ENCODE measurements at places on chromosomes 1 and 21.
A peak's percentile ranks its signal among the peaks of the same experiment; 100 is the strongest.

GRCh38 chr1:225846331-225847310 is 35.6 kb downstream of the TMEM63A start:
- DNase-seq = no peak

DNA sequence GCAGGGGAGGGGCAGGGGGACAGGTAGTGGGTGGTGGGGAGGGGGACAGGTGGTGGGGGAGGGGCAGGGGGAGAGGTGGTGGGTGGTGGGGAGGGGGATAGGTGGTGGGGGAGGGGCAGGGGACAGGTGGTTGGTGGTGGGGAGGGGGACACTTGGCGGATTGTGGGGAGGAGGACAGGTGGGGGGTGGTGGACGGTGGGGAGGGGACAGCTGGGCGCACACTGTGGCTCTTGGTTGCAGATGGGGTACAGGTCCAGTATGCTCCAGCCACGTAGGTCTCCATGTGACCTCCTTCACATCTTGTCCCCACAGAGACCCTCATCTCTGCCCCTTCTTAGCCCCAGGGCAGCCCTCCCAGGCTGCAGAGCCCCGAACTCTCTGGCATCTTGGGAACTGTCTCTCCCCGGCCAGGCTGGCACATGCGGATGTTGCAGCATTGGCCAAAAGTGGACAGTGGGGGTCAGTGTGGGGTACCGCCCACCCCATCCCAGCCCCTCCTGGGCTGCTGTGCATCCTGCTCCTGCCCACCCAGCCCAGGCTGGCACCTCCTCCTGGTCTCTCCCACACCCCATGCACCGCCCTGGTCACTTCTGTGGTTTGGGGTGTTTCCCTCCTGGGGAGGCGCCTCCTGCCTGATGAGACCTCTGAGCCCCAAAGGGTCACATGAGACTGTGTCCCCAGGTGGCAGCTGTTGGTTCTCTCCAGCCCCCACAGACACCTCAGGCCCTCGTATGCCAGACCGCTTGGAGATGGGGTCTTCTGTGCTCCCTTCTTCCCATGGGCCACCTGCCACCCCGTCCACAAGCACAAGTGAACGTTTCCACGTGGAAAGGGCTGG is 7.6 kb upstream of the SLC19A1 start:
- DNase-seq = no peak

DNA sequence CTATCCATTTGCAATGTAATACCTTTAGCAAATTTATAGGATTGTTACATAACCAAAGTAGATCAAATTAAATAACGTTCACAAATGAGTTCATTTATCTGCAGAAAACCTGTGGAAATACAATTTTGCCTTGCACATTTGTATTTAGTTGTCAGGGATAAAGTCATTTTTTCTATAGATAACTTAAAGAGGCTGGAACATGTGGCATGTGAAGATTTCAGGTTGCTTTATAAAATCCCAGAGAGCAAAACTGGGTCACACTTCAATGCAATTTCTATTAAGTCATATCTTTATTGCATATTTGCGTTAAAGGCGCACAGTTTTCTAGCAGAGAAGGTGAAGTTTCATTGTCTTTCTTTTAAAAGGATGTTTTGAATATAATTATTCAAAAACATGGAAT is 342.4 kb downstream of the USP25 start:
- no peak for DNase-seq

DNA sequence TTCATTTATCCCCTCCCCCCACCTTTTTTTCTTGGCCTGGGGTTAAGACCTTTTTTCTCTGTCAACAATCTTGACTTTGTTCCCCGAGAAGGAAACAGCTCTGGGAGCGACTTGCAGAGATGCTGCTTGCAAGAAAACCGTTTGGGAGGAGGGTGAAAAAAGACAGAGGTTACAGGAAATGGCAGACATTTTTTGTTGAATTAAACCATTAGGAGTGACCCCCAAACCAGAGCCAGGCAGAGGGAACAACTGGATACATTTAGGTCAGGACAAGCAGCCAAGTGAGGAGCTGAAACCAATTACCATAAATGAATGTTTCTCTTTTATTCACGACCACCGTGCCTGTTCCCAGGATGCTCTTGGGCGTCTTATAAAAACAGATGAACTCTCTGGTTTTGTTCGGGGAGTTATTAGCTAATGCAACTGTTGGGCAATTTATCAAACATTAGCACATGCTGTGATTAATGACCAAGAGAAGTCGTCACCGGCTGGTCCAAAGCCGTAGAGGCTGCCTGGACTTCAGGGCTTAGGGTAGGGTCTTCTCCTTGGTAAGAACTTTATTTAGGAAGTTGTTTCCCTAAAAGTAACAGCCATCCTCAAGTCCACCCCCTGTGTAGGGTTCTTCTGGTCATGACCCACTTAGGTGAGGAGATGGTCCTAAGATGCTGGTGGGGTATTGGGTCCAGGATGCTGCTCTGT is 141.0 kb downstream of the FOXD2 start:
- no peak for DNase-seq

- DNase-seq = no peak
Measured at GRCh38 chr1:240020871-240021270, 70.8 kb upstream of the FMN2 start.

- DNase-seq = peak; percentile 65
Measured at GRCh38 chr1:150621497-150622302, 7.7 kb downstream of the ENSA start.

GRCh38 chr21:31348188-31348587 is 4.1 kb upstream of the TIAM1 start:
- no peak for DNase-seq

- DNase-seq = no peak
Measured at GRCh38 chr1:156165083-156165482, 11.7 kb downstream of the SEMA4A start.

DNA sequence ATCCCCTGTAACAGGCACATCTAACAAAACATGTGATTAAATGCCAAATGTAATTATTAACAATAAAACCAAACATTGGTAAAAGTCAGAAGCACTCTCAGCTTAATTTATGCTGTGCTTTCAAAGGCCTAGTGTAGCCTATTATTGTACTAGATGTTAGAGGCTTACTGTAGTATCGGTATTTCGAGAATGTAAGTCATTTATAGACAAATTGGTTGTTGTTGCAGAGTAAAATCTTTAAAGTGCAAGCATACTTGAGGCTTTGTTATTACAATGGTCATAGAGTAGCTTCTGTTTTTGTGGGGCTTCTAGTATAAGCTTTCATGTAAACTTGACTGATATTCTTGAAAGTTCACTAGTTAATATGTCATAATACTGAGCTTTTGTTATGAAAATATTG is 965.8 kb downstream of the PLA2G4A start:
- DNase-seq = no peak

- DNase-seq = no peak
Measured at GRCh38 chr21:39094087-39094780, 89.0 kb downstream of the PSMG1 start.

GRCh38 chr1:187696073-187696472 is 867.3 kb downstream of the PLA2G4A start:
- no peak for DNase-seq

DNA sequence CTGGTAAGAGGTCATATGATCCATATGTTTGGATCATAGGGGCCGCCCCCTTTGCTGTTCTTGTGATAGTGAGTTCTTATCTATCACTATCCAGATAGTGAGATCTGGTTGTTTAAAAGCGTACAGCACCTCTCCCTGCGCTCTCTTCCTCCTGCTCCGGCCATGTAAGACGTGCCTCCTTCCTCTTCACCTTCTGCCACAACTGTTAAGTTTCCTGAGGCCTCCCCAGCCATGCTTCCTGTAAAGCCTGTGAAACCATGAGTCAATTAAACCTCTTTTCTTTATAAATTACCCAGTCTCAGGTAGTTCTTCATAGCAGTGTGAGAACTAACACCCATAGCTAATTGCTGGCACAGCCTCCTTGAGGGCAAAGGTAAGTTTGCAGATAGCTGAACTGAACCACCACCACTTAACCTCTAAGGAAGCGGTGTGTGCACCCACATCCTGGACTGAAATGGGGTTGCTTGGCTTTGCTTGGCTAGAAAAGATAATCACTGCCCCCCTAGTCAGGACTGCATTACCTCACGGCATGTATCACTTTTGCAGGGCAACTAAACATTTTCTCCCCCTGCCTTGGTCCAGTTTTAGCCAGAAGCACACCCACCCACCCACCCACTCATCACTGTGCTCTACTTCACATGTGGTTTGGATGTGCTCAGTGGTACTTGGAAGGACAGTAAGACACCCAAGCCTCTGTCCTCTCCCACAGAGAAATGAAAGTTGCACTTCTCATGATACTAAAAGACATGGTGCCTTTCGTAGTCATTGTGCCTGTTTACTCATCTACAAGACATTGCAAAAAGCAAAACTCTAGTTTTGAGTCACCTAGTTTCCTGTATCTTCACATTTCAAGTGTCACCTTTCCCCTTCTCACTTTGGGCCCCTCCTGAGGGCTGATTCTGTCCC is 23.1 kb upstream of the PTAFR start:
- DNase-seq = peak; percentile 27

- DNase-seq = no peak
Measured at GRCh38 chr1:238089615-238090014, 198.9 kb upstream of the ZP4 start.

- no peak for DNase-seq
Measured at GRCh38 chr1:179295164-179295755, 1.7 kb downstream of the SOAT1 start.

- DNase-seq = no peak
Measured at GRCh38 chr1:216224233-216224632, 199.0 kb downstream of the USH2A start.

DNA sequence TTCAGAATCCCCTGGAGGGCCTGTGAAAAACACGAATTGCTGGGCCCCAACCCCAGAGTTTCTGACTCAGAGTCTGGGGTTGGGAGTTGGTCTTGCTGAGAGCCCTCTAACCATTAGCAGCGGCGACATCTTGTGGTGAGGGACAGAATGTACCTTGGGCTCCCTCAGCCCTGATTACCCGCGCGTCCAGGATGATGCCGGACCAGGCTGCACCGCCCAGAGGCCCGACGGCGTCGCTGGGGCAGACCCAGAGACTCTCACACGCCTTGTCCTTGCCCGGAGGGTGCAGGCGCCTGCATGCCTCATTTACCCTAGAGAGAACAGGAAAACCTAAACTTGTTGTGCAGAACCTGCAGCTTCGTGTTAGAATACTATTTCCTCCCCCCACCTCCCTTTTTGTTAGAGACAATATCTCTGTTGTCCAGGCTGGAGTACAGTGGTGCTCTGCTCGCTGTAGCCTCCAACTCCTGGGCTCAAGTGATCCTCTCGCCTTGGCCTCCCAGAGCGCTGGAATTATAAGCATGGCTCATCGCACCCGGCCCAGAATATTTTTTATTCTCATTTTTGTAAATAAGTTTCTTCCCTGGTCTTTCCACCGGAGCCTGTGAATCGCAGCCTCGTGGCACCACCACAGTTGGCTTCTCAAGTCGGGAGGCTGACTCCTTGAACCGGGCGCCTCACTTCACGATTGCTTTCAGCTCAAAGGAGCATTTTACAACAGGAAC is 22.2 kb upstream of the RD3 start:
- peak; percentile 64 for DNase-seq

GRCh38 chr1:63501256-63501655 is 21.8 kb downstream of the ITGB3BP start:
- no peak for DNase-seq
